IMR-90 (cell line): ENCODE measurements at places on chromosomes 6 and 20. TPM values are rescaled to one million over a fixed set of nuclear protein-coding genes. Genes with fewer than 3 reads are reported as not detected.

- DNase-seq: peak; percentile 88
These were observed 237.0 kb upstream of the TAB2 start for GRCh38 chr6:149080511-149080910.

FAM50B gene
- 3.9 and 4.1 TPM in 2 replicates for total RNA-seq

DNA sequence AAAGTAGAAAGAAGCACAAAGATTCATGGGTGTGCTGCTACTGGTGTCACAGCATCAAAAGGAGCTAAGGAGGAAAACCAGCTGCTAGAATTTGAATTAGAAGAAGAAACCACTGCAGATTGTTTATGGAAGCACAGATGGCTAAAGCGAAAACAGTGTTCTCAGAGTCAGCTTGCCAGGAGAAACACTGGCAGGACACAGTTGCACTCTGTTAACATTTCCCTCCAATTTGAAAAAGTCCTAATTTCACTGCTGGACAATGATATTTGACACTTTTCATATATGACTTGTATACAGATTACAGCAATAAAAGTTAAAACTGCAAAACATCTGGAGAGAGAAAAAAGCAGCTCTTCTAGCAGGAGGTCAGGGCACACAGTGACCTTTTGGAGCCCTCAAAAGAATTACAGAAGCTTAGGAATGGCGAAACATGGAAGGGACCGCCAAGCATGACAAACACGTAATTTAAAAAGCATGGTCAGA lies 314.5 kb downstream of the COL12A1 start:
- peak; percentile 83 for DNase-seq

DNA sequence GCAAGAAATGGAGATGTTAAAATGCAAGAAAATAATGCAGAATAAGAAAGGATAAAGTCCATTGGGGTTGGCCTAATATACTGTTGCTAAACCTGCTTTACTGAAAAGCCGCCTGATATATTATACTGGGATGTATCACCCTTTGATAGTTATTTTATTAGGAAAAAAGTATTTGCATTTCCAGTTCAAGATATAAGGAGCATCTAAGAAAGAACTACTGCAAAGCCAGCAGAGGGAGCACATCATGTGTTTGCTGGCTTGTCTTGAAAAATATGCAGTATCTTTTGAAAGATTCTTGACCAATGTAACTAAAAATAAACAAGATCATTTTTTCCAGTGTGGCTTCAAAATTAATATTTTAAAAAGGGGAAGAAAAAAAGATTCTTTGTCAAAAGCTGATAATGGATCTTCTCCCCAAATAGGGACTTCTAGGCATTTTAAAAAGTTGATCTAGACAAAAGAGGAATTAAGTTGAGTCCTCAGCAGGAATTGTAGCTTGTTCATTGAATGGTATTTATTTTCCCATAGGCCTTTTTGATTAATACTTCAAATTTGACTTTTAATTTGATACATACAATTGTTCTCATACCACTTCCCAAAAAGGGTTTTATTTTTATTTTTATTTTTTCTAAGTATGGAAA lies 214.9 kb downstream of the ZFAND3 start:
- DNase-seq: peak; percentile 79

DNA sequence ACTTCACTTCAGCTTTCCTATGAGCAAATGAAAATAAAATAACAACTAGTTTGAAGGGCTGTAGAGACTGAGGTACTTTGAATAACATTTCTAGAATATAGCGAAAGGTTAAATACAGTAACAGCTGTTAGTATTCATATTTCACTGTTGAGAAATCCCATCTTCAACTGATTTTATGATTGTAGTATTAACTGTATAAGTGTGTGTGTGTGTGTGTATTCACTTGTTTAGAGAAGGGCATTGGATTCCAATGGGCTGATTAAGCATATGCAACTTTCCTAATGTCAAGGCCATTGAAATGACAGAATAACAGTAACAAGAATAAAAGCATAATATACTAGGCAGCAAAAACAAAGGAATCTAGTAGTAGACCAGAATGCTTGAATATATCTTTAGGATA lies 957.5 kb upstream of the EPHA7 start:
- no peak for DNase-seq

GRCh38 chr6:153790876-153791473 lies 248.1 kb upstream of the OPRM1 start:
- DNase-seq: no peak
